ENCODE measurements at places on chromosomes 1 and 21.

- no peak for DNase-seq
Observed at GRCh38 chr21:36395353-36396111, 10.3 kb downstream of the CHAF1B start.

- DNase-seq, result no peak
Observed at GRCh38 chr21:31347435-31348032, 3.5 kb upstream of the TIAM1 start.

DNA sequence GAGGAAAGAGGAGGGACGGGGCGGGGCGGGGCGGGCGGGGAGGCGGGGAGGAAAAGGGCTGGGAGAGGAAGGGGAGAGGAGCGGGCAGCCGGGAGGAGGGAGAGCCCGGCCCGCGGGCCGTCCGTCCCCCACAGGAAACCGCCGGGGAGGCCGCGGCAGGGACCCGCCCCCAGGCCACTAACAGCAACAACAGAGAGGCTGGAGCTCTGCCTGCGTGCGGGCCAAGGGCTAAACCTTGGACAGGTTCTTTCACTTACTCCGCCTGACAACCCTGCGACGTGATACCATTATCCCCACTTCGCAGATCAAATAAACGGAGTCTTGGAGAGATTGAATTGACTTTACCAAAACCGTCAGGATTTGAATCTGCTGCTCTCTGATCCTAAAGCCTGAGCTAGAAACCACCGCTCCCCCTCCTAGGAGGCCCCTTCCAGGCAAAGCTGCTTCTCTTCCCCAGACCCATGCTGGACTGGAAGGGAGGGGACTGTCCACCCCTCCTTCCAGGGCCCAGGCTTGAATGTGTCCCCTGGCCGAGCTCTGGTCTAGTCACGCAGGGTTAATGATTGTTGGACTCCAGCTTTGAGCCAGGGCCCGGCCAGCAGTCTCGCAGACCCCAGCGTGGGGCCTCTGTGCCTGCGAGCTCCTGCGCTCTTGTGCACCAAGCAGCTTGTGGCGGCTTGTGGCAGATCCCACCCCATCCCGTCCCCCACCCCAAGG is at the start of gene EVA1B:
Gene EVA1B, minus strand, starts transcription at position 10 of the 717 bp plus-strand sequence. CDS start 608 bp downstream, outside the sequence.
- no peak for DNase-seq

- DNase-seq, result peak; percentile 95
Observed at GRCh38 chr1:159780583-159781582, at the start of gene DUSP23. Gene DUSP23 (plus strand): TSS chr1:159780962. CDS start chr1:159781101, 139 bp downstream.

- no peak for DNase-seq
Observed at GRCh38 chr1:153768316-153769181, 6.7 kb upstream of the SLC27A3 start.

Measured in activated CD8-positive, alpha-beta memory T cell treated with anti-CD3 and anti-CD28 coated beads, Interleukin-2, amount 50 U/mL, for 4 hours (primary cell).